Naive thymus-derived CD4-positive, alpha-beta T cell (primary cell): ENCODE measurements at places on chromosomes 12 and 14. TPM values are rescaled to one million over a fixed set of nuclear protein-coding genes. Genes with fewer than 3 reads are reported as not detected.

Gene EML1
- not detected for polyA plus RNA-seq

Gene TEX22
- polyA plus RNA-seq = 0.25 TPM

DNA sequence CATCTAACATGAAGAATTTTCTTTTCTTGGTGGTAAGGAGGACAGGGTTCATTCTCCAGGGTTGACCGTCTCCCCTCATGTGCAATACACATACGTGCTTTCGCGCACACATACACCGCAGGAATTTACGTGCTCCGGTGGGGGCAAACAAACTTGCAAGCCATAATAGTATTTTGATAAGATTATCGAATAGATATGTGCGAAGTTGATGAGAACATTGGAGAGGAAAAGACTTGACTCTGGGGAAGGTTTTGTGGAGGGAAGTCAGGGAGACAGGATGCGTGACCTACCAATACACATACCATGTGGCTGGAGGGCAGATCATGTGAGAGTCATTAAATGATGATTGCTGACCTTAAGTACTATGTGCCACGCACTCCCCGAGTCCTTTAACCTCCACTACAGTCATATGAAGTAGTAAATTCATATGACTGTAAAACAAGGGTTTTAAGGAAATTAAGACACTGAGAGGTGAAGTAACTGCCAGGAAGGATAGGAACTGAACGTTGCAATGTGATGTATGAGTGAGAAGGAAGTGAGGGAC is 921 bp downstream of the RAD51B start:
- H3K4me3 ChIP-seq = peak overlapping the region; percentile 91
- peak overlapping the region; percentile 77 for H3K27ac ChIP-seq
- no peaks in the 10 kb centered on the region for H3K36me3 ChIP-seq

DNA sequence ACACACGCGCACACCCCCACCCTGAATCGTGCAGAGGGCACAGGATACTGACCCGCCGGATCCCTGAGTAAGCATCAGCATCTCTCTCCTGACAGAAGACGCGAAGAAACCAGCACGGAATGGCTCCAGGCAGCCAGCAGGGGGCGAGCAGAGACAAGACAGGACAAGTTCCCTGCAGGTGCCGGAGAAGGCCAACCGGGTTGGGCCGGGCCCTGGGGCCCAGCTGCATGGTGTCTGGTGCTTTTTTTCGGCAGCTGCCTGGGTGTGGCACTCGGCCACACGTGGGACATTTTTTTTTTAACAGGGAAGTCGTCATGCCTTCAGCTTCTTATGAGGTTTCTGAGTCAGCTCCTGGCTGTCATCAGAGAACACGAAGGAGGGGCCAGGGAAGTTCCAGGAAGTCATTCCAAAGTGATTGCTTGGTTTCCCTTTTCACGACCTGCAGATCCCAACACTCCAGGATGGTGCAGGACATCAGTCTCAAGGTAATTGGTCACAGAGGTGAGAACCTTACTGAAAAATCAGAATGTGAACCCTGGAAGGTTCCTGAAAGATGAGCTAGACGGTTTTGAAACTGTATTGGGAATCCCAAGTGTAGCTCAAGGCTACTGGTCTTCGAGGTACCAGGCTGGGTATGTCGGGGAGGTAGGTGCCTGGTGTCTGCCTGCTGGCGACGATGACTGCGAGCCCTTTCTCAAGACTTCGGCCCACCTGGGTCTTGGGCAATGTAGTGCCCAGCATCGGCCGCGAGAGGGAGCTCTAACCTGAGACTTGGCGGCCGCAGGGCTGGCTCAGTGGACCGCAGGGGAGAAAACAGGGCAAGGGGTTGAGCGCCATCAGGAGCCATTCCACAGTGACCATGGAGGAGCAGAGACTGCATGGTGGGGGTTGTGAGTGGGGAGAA is 190.8 kb upstream of the PRMT8 start:
- DNase-seq = peak; percentile 44
- no peaks in the 10 kb centered on the region for H3K27me3 ChIP-seq
- H3K4me1 ChIP-seq = peaks cover 9% of the 10 kb centered on the region
- H3K36me3 ChIP-seq = no peaks in the 10 kb centered on the region

Gene INSM2
- polyA plus RNA-seq = not detected

DNA sequence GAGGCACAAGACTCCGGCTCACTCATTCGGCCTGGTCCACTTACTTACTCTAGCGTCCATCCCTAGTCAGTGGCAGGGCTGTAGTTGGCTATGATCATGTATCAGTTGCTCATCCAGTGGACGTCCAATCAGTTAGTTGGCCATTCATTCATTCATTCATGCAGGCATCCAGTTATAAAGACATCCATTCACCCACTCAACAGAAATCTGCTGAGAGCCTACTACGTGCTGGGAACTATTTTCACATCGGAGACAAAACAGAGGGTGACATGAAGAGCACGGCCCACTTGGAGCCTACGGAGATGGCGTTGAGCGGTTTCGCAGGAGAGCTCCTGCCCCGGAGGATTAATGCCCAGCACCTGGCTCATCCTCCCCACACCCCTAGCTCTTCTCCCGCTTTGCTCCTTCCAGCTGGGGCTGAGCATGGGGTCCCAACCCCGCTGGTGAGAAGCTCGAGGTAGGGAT is 49.7 kb downstream of the SNAPC1 start:
- no peak overlapping the region for H3K27ac ChIP-seq
- H3K4me1 ChIP-seq = no peaks in the 10 kb centered on the region
- no peaks in the 10 kb centered on the region for H3K36me3 ChIP-seq
- no peak overlapping the region for H3K4me3 ChIP-seq

DNA sequence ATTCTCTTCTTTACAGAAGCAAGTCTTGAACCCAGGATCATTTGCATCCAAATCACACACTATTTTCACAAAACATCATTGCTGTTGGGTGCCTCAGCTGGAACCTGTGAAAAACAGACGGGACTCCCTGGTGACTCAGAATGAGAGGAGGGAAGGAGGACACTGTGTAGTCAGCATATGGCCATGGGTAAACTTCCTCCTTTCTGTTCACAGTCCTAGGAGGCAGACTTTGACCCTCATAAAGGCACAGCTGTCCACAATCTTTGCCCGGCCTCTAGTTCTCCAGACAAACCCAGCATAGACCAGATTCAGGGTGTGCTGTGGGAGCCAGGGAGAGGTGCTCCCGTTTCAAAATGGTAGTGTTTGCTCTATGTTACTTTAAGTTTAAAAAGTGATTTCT is 62.0 kb downstream of the DYRK2 start:
- no peaks in the 10 kb centered on the region for H3K27me3 ChIP-seq
- H3K4me1 ChIP-seq = no peaks in the 10 kb centered on the region
- no peak overlapping the region for H3K27ac ChIP-seq
- no peak for DNase-seq
- no peaks in the 10 kb centered on the region for H3K36me3 ChIP-seq

- no peaks in the 10 kb centered on the region for H3K27me3 ChIP-seq
- no peak for DNase-seq
- no peaks in the 10 kb centered on the region for H3K36me3 ChIP-seq
- no peak overlapping the region for H3K4me3 ChIP-seq
- H3K4me1 ChIP-seq = no peaks in the 10 kb centered on the region
Observed at GRCh38 chr12:21369141-21369980, 3.3 kb upstream of the IAPP start.

DNA sequence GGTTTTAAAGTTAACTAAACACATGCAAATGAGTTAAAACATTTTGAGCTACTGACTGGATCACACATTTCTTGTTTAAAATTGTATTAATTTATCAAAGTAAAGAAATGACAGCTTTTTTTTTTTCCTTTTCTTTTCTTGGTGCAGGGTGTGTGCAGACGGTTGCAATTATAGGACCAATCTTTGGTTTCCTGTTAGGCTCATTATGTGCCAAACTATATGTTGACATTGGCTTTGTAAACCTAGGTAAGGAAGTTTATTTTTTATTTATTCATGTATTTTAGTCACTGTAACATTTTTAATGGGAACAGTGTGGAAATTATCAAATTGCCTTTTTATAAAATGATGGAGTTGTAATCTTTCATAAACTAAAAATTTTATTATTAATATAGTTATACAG is 21.9 kb downstream of the SLCO1C1 start:
- H3K4me3 ChIP-seq = no peak overlapping the region
- no peaks in the 10 kb centered on the region for H3K4me1 ChIP-seq
- no peak overlapping the region for H3K27ac ChIP-seq

DNA sequence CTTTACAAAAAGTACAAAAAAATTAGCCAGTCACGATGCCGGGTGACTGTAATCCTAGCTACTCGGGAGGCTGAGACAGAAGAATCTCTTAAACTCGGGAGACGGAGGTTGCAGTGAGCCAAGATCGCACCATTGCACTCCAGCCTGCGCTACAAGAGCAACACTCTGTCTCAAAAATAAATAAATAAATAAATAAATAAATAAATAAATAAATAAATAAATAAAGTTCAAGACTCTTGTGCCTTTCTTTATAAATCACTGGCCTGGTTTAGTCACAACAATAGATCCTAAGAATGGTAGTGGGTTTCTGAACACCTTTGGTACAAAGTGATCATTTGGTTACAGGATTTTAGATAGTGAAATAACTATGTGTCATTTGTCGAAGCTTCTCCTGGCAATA is 46.1 kb downstream of the ARL1 start:
- H3K4me3 ChIP-seq = no peak overlapping the region
- no peak for DNase-seq
- no peak overlapping the region for H3K27ac ChIP-seq
- no peaks in the 10 kb centered on the region for H3K27me3 ChIP-seq
- H3K36me3 ChIP-seq = peaks cover 4% of the 10 kb centered on the region

DNA sequence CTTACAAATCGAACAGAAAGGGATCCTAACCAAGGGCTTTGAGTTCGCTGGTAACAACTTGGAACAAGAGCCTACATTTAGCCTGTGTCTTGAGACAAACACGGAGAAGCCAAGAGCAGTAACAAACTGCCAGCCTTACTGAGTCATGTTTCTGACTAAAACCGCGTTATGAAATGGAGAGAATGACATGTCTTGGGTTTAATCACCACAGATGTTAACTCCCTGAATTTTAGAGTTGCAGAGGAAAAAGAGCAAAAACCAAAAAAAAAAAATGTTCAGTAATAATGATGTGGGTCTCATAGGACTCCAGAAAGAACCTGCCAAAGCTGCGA is 1.0 kb downstream of the BLTP3B start:
- peak overlapping the region; percentile 84 for H3K4me3 ChIP-seq
- no peak for DNase-seq
- H3K27me3 ChIP-seq = no peaks in the 10 kb centered on the region
- peak overlapping the region; percentile 93 for H3K27ac ChIP-seq
- H3K36me3 ChIP-seq = no peaks in the 10 kb centered on the region

DNA sequence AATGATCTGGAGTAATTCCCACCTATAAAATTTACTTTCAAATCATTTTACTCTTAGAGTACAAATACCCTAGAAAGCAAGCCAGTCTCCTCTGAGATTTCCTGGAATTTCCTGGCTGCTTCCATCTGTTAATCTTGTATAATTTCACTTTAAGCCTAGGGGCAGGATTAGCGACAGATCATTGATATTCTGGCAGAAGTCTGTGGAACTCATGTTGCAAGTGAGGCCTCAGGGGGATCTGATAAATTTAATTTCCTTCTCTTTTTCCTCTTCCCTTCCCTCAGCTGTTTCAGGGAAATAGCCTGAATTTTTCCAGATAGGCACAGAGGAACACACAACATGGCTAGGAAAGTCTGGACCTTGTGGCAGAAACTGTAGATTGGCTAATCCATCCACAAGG is 5.9 kb upstream of the KRT6A start:
- H3K4me1 ChIP-seq = no peaks in the 10 kb centered on the region
- no peaks in the 10 kb centered on the region for H3K27me3 ChIP-seq
- DNase-seq = no peak
- no peaks in the 10 kb centered on the region for H3K36me3 ChIP-seq
- no peak overlapping the region for H3K4me3 ChIP-seq

- no peaks in the 10 kb centered on the region for H3K36me3 ChIP-seq
- no peak overlapping the region for H3K4me3 ChIP-seq
- no peaks in the 10 kb centered on the region for H3K4me1 ChIP-seq
- H3K27me3 ChIP-seq = no peaks in the 10 kb centered on the region
- H3K27ac ChIP-seq = no peak overlapping the region
- no peak for DNase-seq
Observed at GRCh38 chr14:93137864-93138263, 22.1 kb upstream of the ITPK1 start.

DNA sequence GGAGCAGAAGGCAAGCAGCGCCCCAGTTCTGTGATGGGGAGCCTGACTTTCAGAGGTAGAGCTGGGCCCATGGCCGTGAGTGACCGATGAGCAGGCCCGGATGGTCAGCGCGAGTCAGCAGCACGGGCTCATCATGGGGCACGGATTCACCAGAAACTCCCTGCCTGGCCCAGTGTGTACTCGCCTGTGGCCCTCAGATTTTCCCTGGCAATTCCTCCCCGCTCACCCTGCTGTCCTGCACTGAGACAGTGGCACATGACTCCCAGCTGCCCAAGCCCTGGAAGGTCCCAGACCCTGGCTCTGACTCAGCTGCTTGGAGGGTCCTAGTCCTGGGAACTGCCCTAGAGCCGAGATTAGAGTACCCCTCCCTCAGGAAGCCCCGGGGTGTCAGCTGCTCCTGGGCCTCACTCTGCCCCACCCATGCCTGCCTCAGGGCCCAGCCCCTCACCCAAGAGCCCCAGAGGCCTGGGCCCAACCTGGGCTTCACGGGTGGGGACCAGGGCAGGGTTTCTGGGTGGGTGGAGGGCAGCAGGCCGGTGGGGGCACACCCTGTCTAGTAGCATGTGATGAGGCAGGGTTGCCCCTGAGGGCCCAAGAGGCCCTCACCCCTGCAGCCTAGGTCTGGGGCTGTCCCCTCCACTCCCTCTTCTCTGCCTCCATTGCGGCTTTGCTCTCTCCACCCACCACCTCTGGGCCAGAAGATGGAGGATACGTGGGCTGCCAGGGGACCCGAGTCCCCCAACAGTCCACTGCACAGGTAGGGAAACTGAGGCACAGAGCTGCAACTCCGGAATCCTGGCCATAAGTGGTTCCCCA is 8.4 kb downstream of the TRMT61A start:
- no peaks in the 10 kb centered on the region for H3K4me1 ChIP-seq
- H3K36me3 ChIP-seq = no peaks in the 10 kb centered on the region
- no peaks in the 10 kb centered on the region for H3K27me3 ChIP-seq
- DNase-seq = no peak
- H3K4me3 ChIP-seq = no peak overlapping the region
- H3K27ac ChIP-seq = no peak overlapping the region

DNA sequence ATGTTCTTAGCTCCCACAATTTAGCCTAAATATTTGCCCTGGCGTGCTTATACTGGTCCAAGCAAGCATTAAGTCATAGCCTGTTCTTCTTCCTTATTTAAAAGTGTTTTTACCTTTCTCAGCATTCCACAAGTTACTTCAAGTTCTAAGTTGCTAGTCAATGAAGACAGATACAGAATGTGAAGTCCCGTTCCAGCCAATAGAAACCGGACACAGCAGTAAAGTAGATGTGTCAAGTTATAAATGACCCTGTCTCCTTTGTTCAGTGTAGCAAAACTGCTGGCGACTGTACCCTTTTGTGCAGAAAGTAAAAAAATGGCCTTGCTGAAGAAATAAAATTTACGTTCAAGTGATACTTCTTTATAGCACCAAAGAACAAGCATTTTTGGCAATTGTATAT is 3.9 kb downstream of the SNAPC1 start:
- no peak overlapping the region for H3K4me3 ChIP-seq
- no peaks in the 10 kb centered on the region for H3K36me3 ChIP-seq
- DNase-seq = no peak
- peaks cover 13% of the 10 kb centered on the region for H3K4me1 ChIP-seq
- no peak overlapping the region for H3K27ac ChIP-seq
- no peaks in the 10 kb centered on the region for H3K27me3 ChIP-seq

DNA sequence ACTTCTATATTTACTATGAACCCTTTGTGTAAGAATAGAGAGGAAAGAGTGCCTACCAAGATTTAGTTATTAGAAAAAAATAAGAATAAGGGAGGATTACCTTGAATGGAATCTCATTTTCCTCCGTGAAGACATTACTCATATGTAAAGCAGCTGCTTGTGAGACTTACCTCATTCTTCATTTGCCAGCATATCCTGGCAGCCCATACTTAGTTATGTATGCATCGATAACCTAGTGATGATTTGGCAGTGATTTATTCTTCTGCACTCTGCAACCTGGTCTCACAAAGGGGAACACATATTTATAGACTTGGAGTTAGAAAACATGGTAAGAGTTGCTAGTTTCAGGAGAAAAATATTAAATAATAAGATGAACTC is 56.8 kb downstream of the LRFN5 start:
- H3K4me1 ChIP-seq = no peaks in the 10 kb centered on the region
- DNase-seq = no peak
